ENCODE measurements at places on chromosomes 4 and X.

DNA sequence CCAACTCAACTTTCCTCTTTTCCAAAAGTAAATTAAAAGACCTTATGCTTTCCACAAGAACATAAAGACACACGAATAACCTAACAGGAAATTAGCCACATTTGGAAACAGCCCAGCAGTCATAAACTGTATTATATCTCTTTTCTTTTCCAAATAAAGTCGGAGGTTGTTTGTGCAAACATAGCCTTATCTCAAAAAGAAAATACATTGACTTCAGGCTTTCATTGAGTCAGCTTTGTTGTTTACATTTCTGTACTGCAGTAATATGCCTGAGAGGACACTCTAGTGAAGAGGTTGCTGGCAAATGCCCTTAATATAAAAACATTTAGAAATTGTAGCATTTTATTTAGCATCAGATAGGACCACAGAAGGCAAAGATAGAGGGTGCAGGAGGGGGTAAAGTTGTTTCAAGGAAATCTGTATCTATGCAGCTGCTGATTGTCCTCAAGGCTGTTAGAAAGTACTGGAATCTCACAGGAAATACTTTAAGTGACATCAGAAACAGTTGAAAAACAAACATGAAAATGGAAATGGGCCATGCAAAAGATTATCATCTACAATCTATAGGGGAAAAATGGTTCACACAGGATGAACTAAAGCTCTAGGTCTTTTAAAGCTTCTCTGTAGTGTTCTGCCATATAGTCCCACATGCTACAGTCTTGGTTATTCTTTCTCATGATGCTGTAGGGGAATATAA lies 14.5 kb downstream of the LNX1 start:
- DNase-seq, result no peak

GRCh38 chrX:129092757-129093156 lies 430.5 kb downstream of the SMARCA1 start:
- DNase-seq, result no peak

- DNase-seq, result no peak
Measured at GRCh38 chr4:149095001-149095400, 652.8 kb upstream of the NR3C2 start.

- no peak for DNase-seq
Measured at GRCh38 chr4:3418029-3418762, 23.6 kb upstream of the HGFAC start.
